Coronary artery (tissue), 2 donors: ENCODE measurements at places on chromosomes 3 and 15.

DNA sequence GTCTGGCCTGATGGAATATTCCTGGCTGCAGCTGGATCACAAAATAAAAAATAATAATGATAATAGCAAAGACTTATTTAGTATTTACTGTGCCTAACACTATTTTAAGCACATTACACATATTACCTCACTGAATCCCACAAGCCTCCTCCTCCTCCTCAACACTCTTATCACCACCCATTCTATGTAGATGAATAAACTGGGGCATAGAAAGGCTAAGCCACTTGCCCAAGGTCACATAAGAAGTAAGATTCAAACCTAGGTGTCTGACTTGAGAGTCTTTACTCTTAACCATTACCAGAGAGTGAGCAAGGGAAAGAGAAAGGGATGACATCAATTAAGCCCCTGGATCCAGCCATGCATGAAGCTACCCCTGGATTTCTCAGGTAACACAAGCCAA, 493.1 kb downstream of the SHQ1 start:
- peak; percentile 2 for DNase-seq

GRCh38 chr3:100103558-100104441, 10.5 kb downstream of the FILIP1L start:
- no peak for DNase-seq

- no peak for DNase-seq
Measured at GRCh38 chr3:188396900-188397299, 242.9 kb downstream of the LPP start.

- DNase-seq: no peak
Measured at GRCh38 chr3:156449710-156450574, 105.0 kb downstream of the SSR3 start.

- DNase-seq: no peak
Measured at GRCh38 chr15:31337352-31338031, 10.9 kb downstream of the KLF13 start.

- no peak for DNase-seq
Measured at GRCh38 chr3:13034109-13034800, 39.0 kb downstream of the IQSEC1 start.

DNA sequence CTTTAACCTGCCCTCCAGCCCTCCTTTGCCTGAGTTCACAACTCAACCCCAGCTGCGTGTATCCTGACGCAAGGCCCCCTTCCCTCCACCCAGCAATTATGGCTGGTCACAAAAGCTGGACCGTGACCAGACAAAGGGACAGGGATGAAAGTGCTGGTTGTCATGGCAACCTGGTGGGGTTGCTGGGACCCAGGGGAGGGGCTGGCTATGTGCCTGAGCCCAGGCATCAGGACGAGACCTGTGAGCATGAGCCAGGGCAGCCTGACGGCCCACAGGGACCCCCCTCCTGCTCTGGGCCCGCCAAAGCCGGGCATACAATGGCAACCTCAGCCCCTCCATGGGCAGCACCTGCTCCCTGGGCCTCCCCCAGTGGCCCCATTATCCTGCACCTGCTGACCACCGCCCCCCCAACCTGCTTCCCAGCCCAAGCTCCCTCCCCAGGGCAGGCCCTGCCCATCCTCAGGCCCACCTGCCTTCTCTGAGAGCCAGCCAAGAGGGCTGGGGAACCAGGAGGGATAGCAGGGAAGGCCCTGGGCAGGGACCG, 4.5 kb upstream of the DNAH1 start:
- no peak for DNase-seq

- peak; percentile 78 for DNase-seq
Measured at GRCh38 chr3:105367406-105368213, 901 bp downstream of the ALCAM start.

DNA sequence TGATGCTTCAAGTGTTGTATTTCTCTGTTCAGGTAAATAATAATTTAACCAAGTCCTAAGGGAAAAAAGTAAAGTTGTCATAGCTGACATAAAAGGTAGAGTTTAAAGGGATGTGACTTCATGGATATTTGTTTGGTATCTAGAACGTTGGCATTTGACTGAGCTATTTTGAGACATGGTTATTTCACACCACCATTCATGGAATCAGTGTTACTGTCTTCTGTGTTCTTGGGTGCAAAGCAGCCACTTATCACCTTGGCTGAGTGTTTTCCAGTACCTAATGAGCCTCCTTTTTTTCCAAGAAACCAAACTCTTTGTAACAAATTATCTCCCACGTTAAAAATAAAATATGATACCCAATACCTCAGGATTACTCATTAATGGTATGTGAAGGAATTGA, 155.8 kb downstream of the GHSR start:
- no peak for DNase-seq

DNA sequence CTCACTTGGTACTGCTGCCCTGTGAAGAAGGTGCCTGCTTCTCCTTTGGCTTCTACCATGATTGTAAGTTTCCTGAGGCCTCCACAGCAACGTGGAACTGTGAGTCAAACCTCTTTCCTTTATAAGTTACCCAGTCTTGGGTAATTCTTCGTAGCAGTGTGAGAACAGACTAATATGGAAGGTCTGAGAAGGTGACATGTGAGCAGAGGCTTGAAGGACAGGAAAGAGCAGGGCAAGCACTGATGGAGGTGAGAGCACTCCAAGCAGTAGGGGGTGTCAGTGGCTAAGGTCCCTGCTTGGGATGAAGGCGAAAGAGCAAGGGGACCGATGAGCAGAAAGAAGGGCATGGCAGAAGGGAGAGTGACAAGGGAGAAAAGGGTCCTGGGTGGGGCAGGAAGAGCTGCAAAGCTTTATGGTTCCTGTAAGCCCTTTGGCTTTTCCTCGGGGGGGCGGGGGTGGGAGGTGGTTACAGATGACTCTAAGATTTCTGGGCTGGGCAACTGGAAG, 3.5 kb downstream of the EIF4E3 start:
- no peak for DNase-seq

DNA sequence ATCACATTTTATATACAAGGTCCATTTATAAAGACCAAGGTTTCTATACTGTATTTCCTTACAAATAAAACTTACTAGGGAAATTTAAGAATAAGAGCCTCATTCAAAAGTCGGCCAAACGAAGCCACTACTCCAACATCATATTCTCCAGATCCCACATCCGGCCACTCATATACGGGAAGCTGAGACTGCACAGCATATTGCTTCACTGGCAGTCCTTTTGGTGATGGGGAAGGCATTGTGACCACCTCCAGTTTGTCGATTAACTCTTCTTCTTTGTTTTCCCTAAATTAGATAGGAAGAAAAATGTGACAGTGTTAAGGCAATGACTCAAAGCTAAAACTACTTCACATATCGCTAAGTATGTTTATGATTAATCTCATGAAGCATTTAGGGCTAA, 2.7 kb downstream of the MTFMT start:
- no peak for DNase-seq

DNA sequence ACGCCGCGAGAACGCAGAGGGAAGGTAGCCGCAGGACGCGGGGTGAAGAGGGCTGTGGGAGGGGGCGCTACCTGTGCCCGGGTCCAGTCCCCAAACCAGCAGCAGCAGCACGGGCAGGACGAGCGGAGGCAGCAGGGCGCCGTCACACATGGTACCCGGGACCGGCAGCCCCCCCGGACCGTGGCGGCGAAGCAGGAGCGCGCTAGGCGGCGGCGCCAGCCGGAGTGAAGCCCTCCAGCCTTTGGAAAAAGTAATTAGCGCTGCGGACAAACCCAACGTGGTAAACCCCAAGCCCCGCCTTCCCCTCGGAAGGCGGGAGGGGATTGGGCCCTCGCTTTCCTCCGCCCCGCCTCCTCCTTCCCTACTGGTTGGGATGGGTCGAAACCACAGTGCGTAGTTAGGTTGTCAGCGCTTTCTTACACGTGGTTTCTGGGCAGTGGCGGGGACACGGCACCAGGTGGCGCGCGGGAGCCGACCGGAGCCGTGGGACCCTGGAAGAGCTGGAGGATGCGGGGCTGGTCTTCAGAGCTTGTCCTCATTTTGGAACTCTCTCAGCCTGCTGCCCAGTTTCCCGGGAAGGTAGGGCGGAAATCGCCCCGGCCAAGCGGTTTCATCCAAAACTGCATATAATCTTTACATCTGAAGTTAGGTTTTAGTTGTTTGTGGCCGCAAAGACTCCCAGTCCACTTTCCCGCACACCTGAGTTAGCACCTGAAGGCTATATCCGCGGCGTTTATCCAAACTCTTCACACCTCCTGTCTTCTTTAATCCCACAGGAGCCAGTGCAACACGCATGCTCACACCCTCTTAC, at the start of gene ADAMTS17:
TSS of gene ADAMTS17 (minus strand) at position 226 of the 811 bp plus-strand sequence. CDS start at position 150, 76 bp downstream.
- DNase-seq: peak; percentile 97

DNA sequence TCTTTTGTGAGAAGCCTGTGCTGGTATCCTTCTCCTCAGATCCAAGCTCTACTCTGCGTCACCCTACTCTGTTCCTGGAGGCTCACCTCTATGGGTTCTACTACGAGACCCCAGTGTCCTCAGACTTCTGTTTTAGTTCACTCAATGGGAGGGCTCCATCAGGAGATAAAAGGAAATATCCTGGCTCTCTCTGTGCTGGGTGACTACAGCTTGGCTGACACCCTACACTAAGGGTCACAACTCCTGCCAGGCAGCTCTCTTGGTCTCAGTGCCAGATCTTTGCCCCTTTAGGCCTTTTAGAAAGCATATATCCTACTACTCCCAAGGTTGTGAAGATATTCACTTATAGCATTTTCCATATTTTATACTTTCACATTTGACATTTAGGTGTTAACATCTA, 46.5 kb downstream of the SPG11 start:
- no peak for DNase-seq

- DNase-seq: no peak
Measured at GRCh38 chr3:184315871-184316661, 1.7 kb downstream of the EIF4G1 start.

GRCh38 chr3:15290736-15291135, 41.6 kb downstream of the SH3BP5 start:
- DNase-seq: no peak

DNA sequence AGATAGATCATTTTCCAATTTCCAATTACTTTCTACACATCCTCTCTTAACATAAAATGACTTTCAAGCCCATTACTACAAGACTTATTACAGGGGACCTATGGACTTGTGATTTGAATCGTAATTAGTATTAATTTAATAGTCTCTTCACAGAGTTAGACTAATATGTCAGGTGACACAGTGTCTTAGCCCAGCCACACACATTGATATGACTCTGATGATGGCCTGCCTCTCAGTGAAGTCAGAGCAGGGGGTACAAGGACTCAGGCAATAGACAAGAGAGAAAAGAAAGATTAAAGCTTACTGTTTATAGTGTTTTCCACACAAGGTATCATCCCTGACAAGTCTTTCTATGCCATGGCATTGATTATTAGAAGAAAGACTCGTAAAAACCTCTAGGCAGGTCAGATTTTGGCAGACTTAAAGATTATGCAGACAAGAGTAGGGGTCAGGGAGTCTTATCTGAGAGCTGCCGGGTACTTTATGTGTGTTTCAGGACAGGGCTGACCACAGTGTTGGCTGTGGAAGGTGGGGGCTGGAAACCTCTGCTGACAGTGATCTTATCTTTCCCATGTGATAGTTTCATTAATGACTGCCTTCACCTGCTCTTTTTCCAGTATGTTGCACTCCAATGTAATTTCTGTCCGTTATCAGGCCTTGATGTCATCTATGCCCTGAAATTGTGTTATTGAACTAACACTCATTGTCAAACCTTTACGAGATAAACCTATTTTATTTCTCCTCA, 50.1 kb downstream of the B3GALNT1 start:
- no peak for DNase-seq

DNA sequence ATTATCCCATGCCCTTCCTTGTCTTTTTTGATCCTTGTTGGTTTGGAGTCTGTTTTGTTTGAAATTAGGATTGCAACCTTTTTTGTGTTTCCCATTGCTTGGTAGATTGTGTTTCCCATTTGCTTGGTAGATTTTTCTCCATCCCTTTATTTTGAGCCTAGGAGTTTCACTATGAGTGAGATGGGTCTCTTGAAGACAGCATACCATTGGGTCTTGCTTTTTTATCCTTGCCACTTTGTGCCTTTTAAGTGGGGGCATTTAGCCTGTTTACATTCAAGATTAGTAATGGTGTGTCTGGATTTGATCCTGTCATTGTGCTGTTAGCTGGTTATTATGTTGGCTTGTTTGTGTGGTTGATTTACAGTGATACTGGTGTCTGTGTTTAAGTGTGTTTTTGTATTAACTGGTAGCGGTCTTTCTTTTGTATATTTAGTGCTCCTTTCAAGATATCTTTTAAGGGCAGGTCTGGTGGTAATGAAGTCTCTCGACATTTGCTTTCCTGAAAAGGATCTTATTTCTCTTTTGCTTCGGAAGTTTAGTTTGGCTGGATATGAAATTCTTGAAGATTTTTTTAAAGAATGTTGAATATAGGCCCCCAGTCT, 70.8 kb downstream of the AKAP13 start:
- no peak for DNase-seq

GRCh38 chr3:3127432-3128010, 781 bp downstream of the TRNT1 start:
- no peak for DNase-seq

DNA sequence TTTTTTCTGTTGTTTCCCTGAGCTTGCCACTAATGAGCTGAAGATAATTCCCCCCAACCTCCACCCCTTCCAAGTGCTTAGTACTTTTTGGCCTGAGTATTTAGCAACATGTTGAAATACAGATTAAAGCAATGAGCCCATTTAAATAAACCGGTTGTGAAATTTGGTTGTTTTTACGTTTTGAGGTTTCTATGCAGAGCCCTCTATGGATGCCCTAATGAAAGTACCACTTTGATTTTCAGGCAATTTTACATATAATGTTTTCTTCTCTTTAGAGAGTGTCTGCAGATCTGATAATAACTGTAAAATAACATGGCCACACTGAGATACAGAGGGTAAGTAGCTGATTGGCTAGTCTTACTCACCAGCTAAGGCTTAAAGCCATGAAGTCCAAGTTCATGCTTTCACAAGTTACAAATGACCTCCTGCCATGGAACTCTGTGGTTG, 139.4 kb upstream of the SLC7A14 start:
- no peak for DNase-seq

GRCh38 chr3:33173103-33173502, 45.5 kb downstream of the SUSD5 start:
- DNase-seq: no peak

- no peak for DNase-seq
Measured at GRCh38 chr3:12294885-12295580, 6.2 kb downstream of the PPARG start.

DNA sequence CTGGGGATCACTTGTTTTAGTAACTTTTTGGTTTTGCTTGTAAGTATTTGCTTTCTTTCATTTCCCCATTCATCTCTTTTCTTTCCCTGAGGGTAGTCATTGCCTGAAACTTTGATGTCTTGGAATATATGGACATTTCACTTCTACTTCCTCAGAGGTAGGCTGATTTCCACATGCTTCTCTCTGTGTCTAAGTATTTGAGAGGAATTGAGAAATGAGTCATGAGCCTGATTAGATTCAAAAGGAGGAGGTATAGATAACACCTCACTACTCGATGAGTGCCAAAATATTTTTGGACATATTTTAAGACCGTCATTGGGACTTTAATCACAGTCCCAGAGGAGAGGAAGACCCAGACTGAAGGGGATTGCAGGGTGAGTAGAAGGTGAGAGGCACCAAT, 480.1 kb upstream of the SGO1 start:
- DNase-seq: no peak

- DNase-seq: no peak
Measured at GRCh38 chr15:77939851-77940250, 137.7 kb downstream of the TBC1D2B start.

GRCh38 chr15:71220828-71221227, 105.6 kb downstream of the THSD4 start:
- DNase-seq: no peak
